ENCODE measurements at places on chromosomes 13 and 19.

GRCh38 chr13:113493315-113493951 lies 2.9 kb upstream of the DCUN1D2 start:
- peak; percentile 49 for DNase-seq

- DNase-seq = no peak
These were observed 826.7 kb downstream of the DIAPH3 start for GRCh38 chr13:59337070-59337469.

GRCh38 chr13:73129023-73129422 lies 70.2 kb downstream of the KLF5 start:
- DNase-seq = no peak

DNA sequence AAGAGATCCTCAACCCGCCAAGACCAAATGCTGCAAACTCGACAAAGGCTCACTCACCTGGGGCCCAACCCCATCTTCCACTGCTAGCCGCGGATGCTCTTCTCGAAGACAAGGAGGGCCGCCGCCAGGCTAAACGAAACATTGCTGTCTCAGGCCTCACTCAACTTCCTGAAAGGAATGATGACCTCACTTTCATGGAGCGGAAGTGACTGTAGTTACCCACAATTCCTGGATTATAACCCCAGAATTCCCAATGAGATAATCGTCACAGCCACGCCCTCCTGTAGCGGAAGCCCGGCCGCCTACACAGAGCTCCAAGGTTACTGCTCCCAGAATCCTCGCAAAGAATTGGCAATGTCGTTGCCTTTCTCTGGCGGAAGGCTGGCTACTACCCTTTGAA lies 10.5 kb upstream of the ZNF112 start:
- DNase-seq = no peak
